Activated T-helper 1 cell treated with anti-CD3 and anti-CD28 coated beads, Interleukin-12 subunit alpha, Interleukin-12 subunit beta, Interleukin-2, Interleukin-4 antibody, amounts not matched to agents 30 ng/mL and 10 ng/mL and 1 ng/mL, durations not matched to agents 14 hours and 24 hours and 36 hours (primary cell): ENCODE measurements at places on chromosomes 1 and 21.

GRCh38 chr1:212952641-212952976 lies 2.3 kb downstream of the VASH2 start:
- H3K4me1 ChIP-seq = peaks cover 6% of the 10 kb centered on the region
- H3K36me3 ChIP-seq = no peaks in the 10 kb centered on the region
- H3K27me3 ChIP-seq = peaks cover 53% of the 10 kb centered on the region
- no peak for DNase-seq

- H3K4me3 ChIP-seq = no peak overlapping the region
- peaks cover 44% of the 10 kb centered on the region for H3K36me3 ChIP-seq
- H3K4me1 ChIP-seq = no peaks in the 10 kb centered on the region
- no peak overlapping the region for H3K27ac ChIP-seq
Observed at GRCh38 chr1:54850069-54850730, 36.8 kb downstream of the DHCR24 start.

DNA sequence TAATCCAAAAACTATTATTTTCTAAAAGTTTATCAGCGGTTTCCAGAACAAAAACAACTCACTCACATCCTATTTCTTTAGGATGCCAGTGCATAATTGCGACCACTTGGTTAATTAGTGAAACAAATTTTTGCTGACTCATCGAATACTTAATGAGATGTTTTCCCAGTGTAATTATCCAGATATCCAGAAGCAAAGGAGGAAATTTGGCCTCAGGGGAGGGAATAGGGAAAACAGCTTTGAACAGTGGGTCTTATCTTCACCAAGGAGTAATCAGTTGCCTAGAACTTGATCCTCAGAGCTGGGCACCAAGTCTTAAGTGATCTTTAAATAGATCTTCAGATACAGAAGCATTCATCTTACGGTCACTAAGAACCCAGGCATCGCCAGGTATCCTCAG lies 24.3 kb downstream of the STYXL2 start:
- no peaks in the 10 kb centered on the region for H3K36me3 ChIP-seq
- H3K4me1 ChIP-seq = peaks cover 18% of the 10 kb centered on the region
- no peak overlapping the region for H3K4me3 ChIP-seq

GRCh38 chr21:45220071-45220481 lies 67.6 kb downstream of the POFUT2 start:
- H3K27me3 ChIP-seq = no peaks in the 10 kb centered on the region
- H3K4me1 ChIP-seq = no peaks in the 10 kb centered on the region
- peaks cover 28% of the 10 kb centered on the region for H3K36me3 ChIP-seq
- DNase-seq = no peak
- no peak overlapping the region for H3K27ac ChIP-seq

DNA sequence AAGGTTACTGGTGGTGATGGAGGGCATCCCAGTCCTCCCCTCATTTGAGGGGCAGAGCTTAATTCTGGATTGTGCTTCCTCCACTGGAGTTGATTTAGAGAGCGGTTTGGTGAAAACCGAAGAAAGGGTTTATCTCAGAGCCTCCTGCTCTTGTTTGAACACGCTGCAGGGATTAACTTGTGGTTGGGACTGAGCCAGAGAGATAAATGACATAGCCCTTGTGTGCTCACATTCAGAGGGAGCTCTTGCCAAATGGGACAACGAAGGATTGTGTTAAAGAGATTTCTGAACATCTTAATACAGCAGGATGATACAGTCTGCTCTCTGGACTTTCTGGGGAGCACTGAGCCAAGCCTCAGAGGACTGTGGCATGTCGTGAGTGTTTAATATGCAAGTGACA lies 308.2 kb downstream of the DISC1 start:
- H3K4me3 ChIP-seq = no peak overlapping the region
- no peaks in the 10 kb centered on the region for H3K4me1 ChIP-seq
- no peak overlapping the region for H3K27ac ChIP-seq
- H3K27me3 ChIP-seq = peaks cover 2% of the 10 kb centered on the region
- H3K36me3 ChIP-seq = no peaks in the 10 kb centered on the region

GRCh38 chr1:74690364-74690696 lies 16.7 kb upstream of the ERICH3 start:
- H3K4me1 ChIP-seq = no peaks in the 10 kb centered on the region
- H3K27ac ChIP-seq = no peak overlapping the region
- H3K4me3 ChIP-seq = no peak overlapping the region

DNA sequence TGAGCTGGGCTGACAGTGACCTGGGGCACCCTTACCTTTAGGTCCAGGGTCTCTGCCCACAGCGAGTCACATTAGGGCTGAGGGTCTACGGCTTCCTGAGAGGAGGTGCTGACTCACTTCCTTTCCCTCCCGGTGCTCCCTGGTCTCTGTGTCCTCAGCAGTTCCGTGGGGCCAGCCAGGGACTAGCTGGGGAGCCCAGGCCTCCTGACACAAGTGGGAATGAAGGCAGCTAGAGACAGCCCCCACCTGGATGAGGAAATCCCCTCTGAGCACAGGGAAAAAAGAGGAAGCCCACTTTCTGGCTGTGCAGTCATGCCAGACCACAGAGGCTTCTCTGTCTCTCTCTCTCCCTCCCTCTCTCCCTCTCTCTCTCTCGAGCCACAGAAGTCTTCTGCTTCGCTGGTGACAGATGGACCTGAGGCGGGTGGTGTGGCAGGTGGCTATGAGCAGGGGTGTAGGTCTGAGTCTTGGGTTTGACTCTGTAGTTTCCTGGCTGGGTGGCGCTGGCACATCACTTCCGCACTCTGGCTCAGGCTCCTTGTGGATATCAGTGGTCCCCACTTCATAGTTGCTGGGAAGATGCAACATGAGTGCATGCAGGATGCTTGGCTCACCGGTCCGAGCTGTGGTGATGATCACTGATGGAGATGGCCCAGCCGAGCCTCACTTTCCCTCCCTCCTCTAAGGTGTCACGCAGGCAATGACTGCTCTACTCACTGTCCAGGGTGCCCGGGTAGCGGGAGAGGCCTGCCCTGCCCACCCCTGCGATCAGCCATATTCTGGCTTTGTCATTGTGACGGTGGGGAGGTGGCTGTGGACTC lies 3.5 kb downstream of the SLC66A1 start:
- no peak overlapping the region for H3K27ac ChIP-seq
- H3K4me3 ChIP-seq = no peak overlapping the region
- H3K36me3 ChIP-seq = peaks cover 8% of the 10 kb centered on the region
- peaks cover 30% of the 10 kb centered on the region for H3K4me1 ChIP-seq
- DNase-seq = no peak
- no peaks in the 10 kb centered on the region for H3K27me3 ChIP-seq

DNA sequence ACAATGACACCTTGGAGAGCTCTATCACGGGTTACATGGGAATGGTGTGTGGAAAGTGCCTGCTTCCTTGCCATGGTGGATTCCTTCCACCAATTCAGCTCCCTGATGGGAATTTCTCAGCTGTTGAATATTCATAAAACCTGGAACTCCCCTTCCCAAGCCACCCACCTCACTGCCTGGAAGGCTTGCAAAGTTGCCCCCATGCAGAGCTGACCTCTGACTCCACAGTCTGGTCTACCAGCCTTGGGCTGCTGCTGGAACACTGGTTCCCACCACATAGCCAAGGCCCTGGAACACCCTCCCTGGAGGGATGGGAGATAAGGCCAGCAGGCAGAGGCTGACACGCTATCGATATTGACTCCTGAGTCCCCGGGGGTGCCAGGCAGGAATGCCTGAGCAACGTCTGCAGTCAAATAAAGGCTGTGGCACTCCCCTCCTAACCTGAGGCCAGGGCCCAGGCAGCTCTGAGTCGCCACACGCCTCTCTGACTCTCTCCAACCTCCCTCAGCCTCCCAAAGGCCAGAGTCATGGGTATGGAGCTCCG lies 8.8 kb downstream of the CCDC24 start:
- no peak overlapping the region for H3K27ac ChIP-seq
- no peaks in the 10 kb centered on the region for H3K36me3 ChIP-seq
- H3K4me3 ChIP-seq = no peak overlapping the region

- H3K4me3 ChIP-seq = peak overlapping the region; percentile 15
- no peaks in the 10 kb centered on the region for H3K27me3 ChIP-seq
- H3K4me1 ChIP-seq = peaks cover 45% of the 10 kb centered on the region
- peak overlapping the region; percentile 84 for H3K27ac ChIP-seq
- peaks cover 62% of the 10 kb centered on the region for H3K36me3 ChIP-seq
Observed at GRCh38 chr21:25578056-25578961, 29.0 kb downstream of the MRPL39 start.

DNA sequence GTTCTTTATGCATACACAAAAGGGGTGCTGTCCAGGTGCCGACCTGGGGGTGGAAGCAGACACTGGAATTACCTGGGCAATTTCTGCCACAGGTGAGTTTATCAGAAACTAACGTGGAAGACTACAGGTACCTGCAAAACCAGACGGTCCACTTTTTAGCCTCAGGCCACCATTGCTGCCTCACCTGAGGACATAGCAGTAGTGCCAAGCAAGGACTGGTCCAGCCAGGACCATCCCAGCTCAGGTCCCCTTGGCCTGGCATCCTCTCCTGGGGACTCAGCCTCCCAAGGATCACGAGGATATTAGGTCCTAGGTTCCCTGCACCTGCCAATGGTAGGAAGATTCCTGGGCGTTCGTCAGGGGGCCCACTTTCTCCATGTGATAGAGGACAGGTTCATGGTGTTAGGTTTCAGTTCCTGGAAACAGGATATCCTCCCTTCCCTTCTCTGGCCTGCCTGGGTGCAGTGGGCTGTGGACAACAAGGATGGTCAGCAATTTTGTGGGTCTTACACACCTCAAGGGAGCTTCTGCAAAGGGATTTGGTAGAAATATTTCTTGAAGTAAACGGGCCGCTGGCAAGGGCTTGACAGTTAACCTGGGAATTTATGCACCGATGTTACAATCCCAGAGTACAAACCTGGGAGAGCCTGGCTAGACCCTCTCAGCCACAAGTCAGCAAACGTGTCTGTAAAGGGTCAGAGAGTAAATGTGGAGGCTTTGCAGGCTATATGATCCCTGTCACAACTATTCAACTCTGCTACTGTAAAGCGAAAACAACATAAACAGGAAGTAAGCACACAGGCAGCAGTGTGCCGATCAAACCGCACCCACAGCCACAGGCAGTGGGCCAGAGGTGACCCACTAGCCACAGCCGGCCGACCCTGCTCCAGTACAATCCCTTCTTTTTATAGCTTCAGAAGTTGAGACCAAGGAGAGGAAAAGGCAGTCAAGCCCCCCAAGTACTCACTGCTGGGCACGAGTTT lies 71.4 kb upstream of the RAB4A start:
- no peak overlapping the region for H3K27ac ChIP-seq
- peaks cover 12% of the 10 kb centered on the region for H3K27me3 ChIP-seq
- no peak overlapping the region for H3K4me3 ChIP-seq
- no peaks in the 10 kb centered on the region for H3K36me3 ChIP-seq
- H3K4me1 ChIP-seq = peaks cover 15% of the 10 kb centered on the region

DNA sequence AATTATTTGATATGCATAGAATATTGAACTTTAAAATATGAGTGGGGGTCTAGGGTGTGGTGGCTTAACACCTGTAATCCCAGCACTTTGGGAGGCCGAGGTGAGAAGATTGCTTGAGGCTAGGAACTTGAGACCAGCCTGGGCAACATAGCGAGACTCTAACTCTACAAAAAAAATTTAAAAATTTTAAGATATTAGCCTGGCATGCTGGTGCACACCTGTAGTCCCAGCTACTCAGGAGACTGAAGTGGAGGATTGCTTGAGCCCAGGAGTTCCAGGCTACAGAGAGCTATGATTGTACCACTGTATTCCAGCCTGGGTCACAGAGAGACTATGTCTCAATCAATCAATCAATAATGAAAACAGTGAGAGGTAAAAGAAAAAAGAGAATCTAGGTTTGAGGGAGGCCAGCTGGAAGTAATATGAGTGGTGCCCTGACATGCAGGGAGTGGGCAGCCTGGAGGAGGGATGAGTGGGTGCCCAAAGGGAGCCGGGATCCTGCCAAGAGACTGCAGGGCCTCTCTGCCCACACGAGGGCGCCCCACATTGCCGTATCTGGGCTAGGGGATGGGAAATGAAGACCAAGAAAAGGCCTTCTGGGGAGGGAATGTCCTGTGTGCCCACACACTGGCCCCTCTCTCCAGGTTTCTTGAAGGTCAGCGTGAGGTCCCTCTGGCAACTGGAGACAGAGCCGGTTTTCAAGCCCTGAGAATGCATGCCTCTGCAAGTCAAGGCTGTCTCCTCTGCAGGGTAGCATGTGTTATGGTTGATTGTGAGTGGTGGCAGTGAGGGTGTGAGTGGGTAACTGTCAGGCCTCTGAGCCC lies 93.9 kb upstream of the PPM1J start:
- H3K27me3 ChIP-seq = peaks cover 13% of the 10 kb centered on the region
- no peak overlapping the region for H3K27ac ChIP-seq
- no peak overlapping the region for H3K4me3 ChIP-seq
- no peaks in the 10 kb centered on the region for H3K36me3 ChIP-seq

- H3K4me1 ChIP-seq = no peaks in the 10 kb centered on the region
- H3K4me3 ChIP-seq = no peak overlapping the region
- H3K36me3 ChIP-seq = no peaks in the 10 kb centered on the region
- no peak overlapping the region for H3K27ac ChIP-seq
- H3K27me3 ChIP-seq = peaks cover 8% of the 10 kb centered on the region
- no peak for DNase-seq
Observed at GRCh38 chr1:192789871-192790270, 19.0 kb upstream of the RGS2 start.

DNA sequence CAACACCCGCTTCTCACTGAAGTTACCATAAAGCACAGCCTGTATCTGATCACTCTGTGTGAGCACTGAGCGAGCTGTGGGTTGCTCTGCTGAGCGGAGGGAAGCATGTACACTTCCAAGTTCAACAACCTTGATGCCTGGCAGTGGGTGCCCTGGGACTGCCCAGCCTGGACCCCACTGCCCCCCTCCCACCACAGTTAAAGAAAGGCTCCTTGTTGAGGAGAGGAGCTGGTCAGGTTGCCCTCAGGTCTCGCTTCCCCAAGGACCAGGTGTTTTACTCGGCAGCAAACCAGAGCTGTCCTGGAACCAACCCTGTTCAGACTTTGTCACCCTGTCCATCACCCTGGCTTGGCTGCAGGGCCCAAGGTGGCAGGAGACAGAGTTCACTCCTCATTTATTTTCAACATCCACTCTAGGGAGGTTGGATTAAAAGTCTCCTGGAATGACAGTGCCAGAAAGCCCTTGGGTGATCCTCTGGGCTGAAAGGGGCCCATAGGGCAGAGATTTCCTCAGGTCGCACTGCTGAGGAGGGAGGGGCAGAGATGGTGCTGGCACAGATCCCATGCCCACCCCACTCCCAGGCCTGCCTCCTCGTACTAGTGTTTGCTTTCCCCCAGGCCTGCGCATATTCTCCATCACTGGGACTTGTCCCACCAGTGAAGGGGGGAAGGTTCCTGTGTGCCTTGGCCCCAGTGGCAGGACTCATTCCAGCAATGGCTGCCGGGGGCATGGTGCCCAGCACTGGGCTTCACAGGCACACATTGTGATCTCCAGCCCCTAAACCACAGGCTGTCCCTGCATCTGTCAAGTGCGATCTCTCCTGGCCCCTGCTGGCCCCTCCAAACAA lies 101.7 kb downstream of the TRABD2B start:
- H3K27me3 ChIP-seq = no peaks in the 10 kb centered on the region
- no peak overlapping the region for H3K4me3 ChIP-seq
- no peaks in the 10 kb centered on the region for H3K4me1 ChIP-seq
- DNase-seq = no peak
- H3K36me3 ChIP-seq = no peaks in the 10 kb centered on the region

GRCh38 chr1:96741335-96741734 lies 19.8 kb downstream of the PTBP2 start:
- no peak overlapping the region for H3K4me3 ChIP-seq
- peaks cover 8% of the 10 kb centered on the region for H3K4me1 ChIP-seq
- H3K27me3 ChIP-seq = no peaks in the 10 kb centered on the region
- H3K36me3 ChIP-seq = peaks cover 12% of the 10 kb centered on the region

GRCh38 chr1:153261281-153262069 lies 2.0 kb downstream of the LORICRIN start:
- peaks cover 3% of the 10 kb centered on the region for H3K36me3 ChIP-seq
- H3K4me3 ChIP-seq = peak overlapping the region; percentile 34
- DNase-seq = no peak
- H3K4me1 ChIP-seq = peaks cover 27% of the 10 kb centered on the region
- H3K27me3 ChIP-seq = peaks cover 63% of the 10 kb centered on the region
- H3K27ac ChIP-seq = no peak overlapping the region
